ENCODE measurements at places on chromosomes 5 and 9.

DNA sequence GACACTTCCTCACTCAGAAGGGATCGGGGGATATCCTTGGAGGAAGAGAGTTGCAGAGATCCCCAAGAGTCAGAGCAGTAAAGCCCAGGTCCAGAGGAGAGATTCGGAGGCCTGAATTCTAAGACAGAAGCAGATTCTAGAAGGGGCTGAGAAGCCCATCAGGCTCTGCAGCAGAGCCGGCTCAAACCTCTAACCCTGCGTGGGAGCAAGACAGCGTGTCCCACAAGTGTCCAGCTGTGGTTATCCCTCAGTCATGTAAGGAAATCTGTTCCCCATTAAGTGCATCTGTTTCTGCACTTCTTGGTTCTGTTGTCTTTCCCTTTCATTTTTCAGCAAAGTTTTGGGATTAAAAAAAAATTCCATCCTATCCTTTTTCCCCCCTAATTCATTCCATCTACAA lies 4.8 kb upstream of the DIAPH1 start:
- no peak for DNase-seq

DNA sequence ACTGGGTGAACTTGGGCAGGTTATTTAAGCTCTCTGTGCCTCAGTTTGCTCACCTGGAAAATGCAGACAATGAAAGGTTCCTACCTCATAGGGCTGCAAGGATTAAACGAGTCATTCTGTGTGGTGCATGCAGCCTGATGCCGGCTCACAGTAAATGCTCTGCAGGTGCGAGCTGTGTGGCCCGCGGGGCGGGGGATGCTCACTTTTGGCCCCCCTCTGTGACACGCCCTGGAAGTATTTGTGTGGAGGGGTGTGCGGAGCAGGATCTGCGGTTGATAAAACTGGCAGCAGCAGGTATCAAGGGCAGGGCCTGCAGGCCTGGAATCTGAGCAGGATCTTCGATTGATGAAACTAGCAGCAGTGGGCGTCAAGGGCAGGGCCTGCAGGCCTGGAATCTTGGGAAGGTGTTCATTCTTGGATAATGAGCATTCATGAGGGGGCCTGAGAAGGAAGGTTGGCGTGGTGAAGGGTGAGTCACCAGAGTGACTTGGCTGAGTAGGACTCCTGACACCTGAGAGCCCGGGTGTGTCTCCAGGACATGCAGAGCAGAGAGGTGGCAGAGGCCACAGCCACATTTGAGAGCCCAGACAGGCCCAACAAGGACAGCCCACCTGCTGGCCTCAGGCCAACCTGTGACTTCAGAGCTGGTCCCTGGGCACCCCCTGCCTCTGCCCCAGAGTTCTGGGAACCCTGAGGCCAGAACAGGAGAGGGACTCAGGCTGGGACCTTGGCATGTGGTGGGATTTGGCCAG lies 11.9 kb downstream of the UNC5A start:
- no peak for DNase-seq

- DNase-seq, result no peak
These were observed 95.5 kb downstream of the PAX5 start for GRCh38 chr9:36938617-36939016.

DNA sequence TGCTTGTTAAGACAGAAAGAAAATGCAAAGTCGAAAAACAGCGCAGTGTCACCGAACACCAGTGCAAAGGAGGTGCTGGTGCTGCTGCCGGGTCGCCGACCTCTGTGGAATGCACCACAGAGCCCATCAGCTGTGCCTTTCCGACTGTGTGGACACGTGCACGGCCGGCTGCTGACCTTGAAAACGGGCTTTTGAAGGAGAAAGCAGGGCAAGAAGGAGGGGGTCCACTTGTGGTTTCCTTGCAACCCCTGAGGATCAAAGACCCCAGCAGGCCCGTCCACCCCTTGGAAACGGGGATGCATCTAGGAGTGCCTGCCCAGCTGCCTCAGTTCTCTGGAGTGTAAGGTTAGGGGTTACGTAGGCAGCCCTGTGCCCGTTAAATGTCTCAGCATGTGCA lies 6.2 kb upstream of the OLFM1 start:
- peak; percentile 8 for DNase-seq

GRCh38 chr9:78288214-78288892 lies 8.6 kb upstream of the PSAT1 start:
- no peak for DNase-seq

GRCh38 chr9:128244091-128244836 lies 31.5 kb downstream of the GOLGA2 start:
- no peak for DNase-seq

DNA sequence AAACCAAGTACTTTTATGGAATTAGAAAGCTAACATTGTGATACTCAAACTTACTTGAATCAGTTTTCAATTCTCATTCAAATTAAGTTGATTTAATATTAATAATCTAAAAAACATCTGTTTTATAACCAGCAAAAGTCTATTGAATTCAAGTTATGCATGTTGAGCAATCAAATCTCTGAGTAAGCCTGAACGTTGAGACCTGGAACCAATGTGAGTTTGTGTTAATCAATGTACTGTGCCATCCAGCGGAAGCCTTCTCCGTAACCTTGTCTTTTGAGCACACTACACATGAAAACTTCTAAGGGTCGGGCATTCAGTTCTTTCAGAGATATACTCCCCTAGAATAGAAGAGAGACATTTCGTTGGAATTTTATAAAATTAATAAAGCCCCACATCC lies 25.9 kb downstream of the SAR1B start:
- DNase-seq, result no peak

DNA sequence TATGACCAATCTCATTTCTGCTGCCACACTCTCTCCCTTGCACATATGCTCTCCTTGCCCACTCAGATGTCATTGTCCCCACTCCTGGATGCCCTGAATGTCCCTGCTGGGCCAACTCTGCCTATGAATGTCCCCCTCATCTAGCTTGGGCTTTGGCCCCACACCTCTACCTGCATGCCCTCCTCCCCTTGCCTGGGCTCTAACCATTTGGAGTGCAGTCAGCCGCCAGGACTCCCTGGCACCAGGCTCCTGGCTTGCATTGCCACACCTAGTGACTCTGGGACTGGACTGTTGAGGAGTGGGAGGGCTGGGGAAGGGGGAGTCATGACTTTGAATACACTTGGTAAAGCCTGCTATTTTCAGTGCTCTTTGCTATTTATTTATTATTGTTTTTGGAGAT lies 41.6 kb upstream of the POMT1 start:
- DNase-seq, result no peak

- no peak for DNase-seq
These were observed 32.5 kb downstream of the CSF1R start for GRCh38 chr5:150053713-150054392.

- DNase-seq, result no peak
These were observed 43.2 kb upstream of the PIK3R1 start for GRCh38 chr5:68172314-68172713.

- DNase-seq, result no peak
These were observed 73.9 kb downstream of the PIK3R1 start for GRCh38 chr5:68289498-68289897.

- no peak for DNase-seq
These were observed 52.2 kb downstream of the PCDH1 start for GRCh38 chr5:141825791-141826560.

DNA sequence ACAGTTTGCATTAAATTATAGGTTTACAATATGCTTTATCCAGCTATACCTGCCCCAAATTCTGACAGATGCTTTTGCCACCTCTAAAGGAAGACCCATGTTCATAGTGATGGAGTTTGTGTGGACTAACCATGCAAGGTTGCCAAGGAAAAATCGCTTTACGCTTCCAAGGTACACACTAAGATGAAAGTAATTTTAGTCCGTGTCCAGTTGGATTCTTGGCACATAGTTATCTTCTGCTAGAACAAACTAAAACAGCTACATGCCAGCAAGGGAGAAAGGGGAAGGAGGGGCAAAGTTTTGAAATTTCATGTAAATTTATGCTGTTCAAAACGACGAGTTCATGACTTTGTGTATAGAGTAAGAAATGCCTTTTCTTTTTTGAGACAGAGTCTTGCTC lies 41.0 kb downstream of the FXN start:
- no peak for DNase-seq
